ENCODE measurements at places on chromosomes 13 and 19.

DNA sequence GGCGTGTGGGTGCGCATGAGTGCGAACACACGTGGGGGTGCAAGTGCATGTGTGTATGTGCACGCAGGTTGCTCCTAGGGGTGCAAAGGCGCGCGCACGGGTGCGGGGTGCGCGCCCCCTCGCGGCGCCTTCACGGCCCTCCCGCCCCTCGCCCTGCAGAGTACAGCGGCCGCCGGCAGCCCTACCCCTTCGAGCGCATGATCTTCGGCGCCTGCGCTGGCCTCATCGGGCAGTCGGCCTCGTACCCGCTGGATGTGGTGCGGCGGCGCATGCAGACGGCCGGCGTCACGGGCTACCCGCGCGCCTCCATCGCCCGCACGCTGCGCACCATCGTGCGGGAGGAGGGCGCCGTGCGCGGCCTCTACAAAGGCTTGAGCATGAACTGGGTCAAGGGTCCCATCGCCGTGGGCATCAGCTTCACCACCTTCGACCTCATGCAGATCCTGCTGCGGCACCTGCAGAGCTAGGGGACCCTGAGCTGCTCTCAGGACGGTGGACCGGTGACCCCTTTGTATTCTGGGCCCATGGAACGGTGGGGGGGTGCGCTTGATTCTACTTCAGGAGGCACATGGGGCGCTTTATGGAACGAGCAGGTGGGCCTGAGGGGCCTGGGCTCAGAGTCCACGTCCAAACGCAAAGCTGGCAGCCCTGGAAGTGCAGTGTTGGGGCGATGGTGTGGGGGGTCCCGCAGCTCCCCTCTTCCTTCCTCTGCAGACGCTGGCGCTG is 27.7 kb downstream of the TMEM161A start:
- peak; percentile 72 for DNase-seq

GRCh38 chr13:20006206-20006605 is 47.7 kb downstream of the ZMYM2 start:
- DNase-seq, result no peak

DNA sequence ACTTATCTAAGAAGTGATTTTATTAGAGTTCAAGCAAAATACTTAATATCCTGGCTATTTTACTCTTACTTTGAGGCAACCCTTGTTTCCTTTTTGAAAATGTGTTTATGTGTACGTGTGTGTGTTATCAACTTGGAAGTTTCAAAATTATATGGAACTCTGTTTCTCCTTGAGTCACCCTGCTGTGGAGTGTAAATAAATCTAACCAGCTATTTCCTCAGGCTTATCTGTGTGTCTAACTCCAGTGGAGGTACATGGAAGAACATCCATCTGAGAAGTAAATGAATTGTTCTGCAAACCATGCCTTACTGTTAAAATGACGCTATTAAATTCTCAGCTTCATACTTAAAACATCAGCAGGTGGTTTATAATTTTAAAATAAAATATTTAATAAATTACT is 583.4 kb upstream of the SLITRK5 start:
- no peak for DNase-seq

DNA sequence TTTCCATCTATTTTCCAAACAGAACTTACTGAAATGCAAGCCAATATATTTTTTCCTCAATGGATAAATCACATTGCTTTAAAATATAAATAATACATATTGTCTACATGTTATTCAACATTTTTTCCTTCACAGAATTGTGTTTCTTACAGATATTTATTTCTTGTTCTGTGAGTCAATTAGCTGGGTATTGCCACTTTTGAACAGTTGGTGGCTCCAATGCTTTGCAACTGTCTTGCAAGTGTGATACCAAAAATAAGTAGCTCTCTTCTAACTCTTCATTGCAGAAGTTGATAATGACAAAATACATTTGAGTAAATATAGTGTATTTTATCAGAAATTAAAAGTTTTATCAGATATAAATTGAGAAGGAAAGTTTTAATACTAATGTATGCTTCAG is 17.1 kb upstream of the GPC5 start:
- DNase-seq, result no peak

DNA sequence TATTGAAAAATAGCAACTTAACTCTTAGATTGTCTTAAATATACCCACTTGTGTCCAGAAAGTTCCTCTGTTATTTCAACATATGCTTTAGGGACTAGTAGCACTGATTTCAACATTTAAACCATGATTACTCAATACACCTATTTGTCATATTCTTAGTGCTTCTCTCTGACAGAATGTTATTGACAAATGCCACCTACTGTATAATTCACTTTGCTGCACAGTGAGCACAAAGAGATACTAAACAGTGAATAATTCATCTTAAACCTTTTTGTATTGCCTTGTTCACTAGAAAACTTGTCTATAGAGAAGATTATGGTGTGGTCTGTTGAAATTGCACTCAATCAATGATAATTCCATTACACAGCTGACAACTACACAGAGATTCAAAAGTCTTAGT is 692.6 kb downstream of the PCDH17 start:
- no peak for DNase-seq

- DNase-seq, result no peak
These were observed 41.8 kb downstream of the EFNB2 start for GRCh38 chr13:106493533-106494220.

- no peak for DNase-seq
These were observed 1.2 kb upstream of the SLC6A16 start for GRCh38 chr19:49326165-49326704.

DNA sequence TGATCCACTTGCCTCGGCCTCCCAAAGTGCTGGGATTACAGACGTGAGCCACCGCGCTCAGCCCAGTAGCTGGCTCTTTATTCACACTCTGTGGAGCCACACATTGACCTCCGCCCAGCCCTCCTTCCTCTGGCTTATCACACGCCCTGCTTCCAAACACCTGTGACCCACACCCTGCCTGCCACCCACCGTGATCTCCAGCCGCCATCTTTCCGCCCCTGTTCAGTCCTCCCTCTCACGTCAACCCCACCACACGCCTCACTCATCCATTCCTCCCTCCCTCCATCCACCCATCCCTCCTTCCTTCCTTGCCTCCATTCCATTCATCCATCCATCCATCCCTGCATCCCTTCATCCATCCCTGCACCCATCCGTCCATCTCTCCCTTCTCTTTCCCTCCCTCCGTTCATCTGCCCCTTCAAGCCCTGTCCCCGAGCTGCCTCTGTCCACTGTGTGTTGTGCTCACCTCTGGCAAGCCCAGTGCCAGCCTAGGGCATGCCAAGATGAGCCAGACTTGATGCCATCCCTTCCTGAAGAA is 17.6 kb downstream of the ZNF296 start:
- DNase-seq, result no peak

- DNase-seq, result no peak
These were observed 343.1 kb downstream of the TEX29 start for GRCh38 chr13:111663505-111663904.

DNA sequence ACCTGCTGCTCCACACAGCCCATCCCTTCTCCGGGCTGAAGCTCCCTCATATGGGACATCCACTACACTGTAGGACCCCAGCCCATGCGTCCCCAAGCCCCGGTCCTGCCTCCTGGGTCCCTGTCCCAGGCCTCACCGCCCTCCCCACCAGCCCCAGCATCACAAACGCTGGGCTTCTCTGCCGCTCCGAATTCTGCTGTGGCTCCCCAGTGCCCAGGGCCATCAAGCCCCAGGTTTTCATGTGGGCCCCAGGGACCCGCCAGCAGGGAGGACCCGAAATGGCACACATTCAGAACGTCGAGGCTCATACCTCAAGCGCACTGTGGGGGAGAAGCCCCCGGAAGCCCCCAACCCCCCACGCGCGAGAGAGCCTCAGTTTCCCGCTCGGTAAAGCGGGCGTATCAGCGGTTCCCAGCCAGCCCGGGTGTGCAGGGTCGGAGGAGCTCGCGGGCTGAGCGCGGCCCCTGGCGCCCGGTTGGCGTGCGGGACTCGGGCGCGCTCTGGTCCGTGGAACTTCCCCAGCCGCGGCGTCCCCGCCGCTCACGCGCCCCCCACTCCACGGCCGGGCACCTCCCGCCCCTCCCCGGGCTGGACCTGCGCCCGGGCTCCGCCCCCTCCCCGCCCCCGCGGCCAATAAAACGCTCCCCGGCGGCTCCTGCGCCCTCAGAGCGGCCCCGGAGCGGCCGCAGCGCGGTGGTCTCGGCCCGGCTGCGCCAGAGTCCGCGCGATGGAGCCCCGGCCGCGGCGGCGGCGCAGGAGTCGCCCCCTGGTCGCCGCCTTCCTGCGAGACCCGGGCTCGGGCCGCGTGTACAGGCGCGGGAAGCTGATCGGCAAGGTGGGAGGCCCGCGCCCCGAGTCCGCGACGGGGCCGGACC is at the start of gene PLK5:
TSS of gene PLK5 (plus strand) at position 666 of the 875 bp plus-strand sequence. CDS start 2,920 bp downstream, outside the sequence.
- DNase-seq, result no peak

GRCh38 chr19:38663957-38664502 is 16.6 kb downstream of the ACTN4 start:
- DNase-seq, result no peak

DNA sequence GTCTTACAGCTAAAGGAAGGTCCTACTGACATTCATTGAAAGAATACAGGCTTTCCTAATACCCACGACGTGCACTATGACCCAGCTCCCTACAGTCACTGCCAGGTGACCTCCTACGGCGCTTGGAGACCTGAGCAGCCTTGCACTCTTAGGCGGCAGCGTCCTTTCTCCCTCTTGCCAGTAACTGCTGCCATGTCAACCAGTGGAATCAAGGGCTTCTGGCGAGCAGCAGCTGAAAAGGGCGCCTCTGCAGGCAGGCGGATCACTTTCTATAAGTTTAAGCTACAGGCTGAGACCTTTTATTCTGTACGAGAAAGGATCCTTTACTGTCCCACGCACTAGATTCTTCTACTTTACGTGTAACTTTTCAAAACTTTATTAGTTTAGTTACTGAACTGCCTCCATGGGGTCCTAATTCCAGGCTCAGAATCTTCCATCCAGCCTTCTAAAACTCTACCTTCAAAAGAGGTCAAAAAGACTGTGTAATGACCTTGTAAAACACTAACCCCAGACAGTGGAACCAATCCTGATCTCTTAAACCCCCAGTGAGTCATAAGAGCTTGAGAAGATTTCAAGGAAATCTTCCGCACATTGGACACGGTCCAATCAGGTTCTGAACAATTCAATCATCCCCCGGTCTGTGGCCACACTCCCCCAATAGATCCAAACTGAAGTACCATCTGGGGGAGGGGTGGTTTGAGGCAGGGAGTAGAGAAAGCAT is 1.9 kb downstream of the KCTD12 start:
- DNase-seq, result peak; percentile 20

GRCh38 chr13:60227158-60227557 is 63.4 kb upstream of the DIAPH3 start:
- no peak for DNase-seq

DNA sequence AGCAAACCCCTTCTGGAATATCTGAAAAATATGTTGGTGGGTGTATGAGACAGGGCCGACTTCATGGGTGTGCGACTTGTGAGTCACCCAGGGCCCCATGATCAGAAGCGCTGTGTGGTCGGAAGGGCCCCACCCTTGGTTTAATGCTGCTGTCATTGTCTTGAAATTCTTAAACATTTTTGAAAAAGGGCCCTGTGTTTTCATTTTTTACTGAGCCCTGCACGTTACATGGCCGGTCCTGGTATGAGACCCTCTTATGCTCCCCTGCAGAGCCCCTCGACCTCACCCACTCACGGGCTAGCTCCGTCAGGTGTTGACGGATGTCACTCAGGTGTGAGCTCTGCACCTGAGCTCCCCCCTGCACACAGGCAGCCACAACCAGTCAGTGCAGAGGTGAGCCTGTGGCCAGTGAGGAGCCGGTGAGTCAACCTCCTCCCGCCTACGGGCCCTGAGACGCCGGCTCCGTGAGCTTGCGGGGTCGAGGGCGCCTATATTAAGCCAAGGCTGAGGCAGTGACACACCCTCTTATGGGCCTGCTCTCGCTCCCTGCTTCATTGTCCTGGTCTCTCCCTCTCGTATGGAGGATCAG is 27.7 kb downstream of the GADD45B start:
- no peak for DNase-seq

GRCh38 chr19:43780706-43781525 is at the start of gene KCNN4:
KCNN4 (minus strand) TSS chr19:43780973; CDS start chr19:43780861, 112 bp downstream.
- DNase-seq, result no peak

- DNase-seq, result no peak
These were observed 20.9 kb downstream of the SIN3B start for GRCh38 chr19:16850133-16850532.

DNA sequence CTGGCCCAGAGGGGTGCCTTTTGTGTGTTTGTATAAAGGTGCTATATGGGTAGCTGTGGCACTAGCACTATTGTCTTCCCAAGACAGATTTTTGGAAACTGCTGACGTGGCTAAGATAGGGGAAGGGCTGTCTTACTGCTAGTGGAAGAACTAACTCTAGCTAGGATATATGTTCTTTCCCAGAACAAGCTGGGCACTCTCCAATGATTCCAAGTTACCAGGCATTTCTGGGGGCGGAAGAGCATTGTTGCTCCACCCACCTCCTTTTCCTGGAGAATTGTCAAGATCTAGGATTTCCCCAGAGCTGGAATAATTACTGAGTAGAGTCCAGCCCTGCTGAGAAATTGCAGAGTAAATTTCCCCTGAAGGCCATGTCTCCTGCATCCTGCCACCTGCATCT is 408.3 kb downstream of the KLF5 start:
- DNase-seq, result no peak

DNA sequence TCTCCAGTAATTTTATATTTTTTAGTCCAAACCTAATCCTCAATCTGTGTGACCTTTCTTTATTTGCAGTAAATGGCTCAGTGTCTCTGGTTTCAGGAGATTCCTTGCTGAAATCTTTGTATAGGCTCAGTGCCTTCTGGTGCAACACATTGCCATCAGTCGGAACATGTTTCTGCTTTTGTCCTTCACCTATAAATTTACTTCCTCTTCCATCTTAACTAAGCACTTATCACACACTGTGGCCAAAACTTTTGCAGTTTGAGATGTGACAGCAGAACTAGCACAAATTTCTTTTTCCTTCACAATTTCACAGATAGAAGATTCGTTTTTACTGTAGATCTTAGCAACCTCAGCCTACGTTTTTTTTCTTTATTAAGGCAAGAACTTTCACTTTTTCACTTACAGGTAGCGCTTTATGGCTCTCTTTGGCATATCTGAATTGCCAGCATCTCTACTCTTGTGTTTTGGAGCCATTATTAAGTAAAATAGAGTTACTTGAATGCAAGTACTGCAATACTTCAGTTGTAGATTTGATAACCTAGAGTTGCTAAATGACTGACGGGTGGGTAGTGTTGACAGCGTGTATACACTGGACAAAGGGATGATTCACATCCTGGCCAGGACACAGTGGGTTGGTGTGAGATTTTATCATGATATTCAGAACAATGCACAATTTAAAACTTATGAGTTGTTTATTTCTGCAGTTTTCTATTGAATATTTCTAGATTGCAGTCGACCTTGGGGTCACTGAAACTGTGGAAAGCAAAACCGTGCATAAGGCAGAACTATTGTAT is 44.3 kb downstream of the NDFIP2 start:
- DNase-seq, result no peak

GRCh38 chr19:6229951-6230712 is 49.6 kb downstream of the MLLT1 start:
- DNase-seq, result no peak
